ENCODE measurements at places on chromosomes 2 and 18.

- no peak for DNase-seq
Observed at GRCh38 chr2:46774499-46775228, 140.9 kb downstream of the MCFD2 start.

DNA sequence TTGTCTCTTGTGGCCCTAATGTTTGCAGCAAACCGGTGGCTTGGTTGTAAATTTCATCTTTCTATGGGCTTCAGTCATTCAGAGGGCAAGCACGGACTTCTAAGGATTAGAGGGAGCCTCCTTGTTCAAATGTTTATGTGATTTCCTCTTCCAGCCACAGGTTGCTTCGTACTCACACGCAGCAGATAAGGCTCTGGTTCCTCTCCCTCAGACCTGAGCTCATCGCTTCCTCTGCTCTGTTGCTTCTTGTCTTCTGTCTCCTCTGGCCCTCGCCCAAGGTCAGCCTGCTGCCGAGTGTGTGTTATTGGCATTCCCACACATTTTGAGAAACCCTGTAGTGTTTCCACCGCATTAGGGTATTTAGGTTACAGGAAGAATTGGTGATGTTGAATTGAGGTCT is 44.0 kb downstream of the MYL12B start:
- DNase-seq: no peak

DNA sequence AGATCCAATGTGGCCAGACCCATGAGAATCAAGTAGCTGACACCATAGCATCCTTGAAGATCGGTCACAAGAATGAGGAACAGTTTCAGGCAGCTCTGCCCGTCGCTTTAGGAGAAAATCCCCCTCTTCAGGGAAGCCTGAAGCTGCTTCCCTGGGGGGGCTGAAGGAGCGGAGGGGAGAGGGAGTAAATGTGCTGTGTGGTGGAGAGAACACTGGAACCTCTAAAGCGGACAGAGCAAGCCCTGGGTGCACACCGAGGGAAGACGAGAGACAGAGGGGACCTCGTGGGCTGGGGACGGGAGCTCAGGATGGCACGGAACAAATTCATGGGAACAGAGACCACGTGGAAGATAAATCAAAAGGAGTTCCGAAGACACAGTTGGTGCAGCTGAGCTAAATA is 154.3 kb downstream of the NDUFA10 start:
- no peak for DNase-seq

- no peak for DNase-seq
Observed at GRCh38 chr2:200749631-200750322, 61.9 kb upstream of the BZW1 start.

GRCh38 chr18:48714873-48715272 is 176.0 kb downstream of the CTIF start:
- no peak for DNase-seq

DNA sequence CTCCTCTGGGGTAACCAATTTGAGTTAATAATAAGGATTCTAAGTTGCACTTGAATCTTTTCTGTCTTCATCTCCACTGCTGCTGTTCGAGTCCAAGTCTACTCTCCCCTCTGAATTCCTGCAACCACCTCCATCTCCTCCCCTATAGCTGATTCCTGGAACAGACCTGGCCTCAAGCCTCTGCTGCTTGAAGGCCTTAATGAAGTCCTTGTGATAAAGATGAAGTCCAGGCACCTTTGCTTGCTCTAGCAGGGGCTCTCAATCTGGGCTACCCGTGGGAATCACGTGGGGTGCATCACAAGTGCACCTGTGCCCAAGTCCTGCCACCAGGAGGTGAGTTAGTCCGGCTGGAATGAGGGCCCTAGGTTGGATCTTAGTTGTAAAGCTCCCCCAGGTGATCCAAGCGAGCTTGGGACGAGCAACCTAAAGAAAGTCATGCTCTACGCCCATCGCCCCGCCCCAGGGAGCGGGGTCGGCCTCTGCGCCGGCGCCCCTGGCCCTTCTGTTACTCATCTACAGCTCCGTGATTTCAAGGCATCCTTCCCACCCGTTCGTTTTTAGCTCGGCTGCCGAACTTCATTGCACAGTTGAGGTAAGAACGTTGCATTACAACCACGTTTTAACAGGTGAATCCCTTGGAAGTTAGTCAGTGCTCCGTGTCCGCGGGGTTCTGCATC is 905 bp upstream of the IAH1 start:
- DNase-seq: no peak

DNA sequence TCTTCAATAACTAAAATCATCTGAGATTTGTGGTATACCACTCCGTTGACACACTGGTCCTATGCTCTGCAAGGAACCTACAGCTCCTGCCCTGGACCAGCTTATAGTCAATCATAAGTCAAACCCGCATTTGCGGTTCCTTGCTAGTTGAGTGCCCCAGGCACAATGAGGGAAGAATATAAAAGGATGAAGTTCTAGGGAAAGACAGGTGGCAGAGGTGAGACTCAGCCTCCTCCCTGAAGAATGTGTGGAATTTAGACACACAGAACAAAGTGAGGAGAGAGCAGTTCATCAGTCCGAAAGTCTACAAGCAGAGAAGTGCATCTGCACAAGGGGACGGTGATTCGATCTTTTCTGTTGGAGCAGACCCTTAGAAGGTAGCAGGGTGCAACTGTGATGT is 615.0 kb upstream of the FANCL start:
- DNase-seq: no peak

DNA sequence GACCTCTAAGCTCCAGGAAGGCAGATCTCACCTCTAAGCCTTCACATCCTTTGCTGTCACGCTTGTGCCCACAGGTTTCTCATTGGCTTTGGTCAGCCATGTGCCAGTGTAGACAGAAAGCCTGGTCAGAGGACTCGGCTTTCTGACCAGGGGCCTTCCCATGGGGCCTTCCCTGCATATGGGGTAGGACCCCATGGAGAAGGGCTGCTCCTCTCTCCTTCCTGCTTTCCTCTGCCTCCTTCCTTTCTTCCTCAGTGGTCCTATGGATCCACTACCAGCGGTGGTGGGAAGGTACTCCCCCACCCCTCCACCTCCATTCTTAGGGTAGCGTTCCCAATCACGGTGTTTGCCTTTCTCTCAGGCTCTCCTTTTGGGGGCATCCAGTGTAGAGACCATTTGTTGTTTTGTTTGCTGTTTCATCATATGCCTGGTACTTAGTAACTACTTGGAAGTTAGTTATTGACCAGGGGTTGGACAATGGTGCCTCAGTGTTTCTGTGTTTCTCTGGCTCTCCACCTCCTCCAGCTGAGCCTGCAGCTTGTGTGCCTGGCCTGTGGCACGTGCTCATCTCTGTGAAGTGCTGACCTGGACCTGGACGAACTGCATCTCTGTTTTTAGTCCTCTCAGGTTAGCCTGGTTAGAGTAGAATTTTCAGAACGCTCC is 71.6 kb downstream of the ZNF407 start:
- DNase-seq: no peak

DNA sequence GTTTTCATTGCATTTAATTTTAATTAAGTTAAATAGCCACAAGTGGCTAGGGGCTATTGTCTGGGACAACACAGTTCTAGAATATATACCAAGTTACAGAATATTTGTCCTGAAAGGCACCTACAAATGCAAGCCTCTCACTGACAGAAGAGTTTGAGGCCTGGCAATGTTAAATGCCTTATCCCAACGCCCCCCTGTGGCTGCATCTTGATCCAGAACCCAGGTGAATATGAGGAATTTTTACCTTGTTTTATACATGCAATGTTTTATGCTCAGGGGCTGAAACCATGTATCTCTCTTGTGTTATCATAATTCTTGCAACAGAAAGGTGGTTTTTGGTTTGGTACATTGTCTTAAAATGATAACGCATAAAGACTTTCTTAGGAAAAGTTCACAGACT is 71.8 kb upstream of the SEC11C start:
- no peak for DNase-seq

Data from activated T-cell treated with anti-CD3 and anti-CD28 coated beads for 1 hour (primary cell).